ENCODE measurements at places on chromosomes 5 and 9.

DNA sequence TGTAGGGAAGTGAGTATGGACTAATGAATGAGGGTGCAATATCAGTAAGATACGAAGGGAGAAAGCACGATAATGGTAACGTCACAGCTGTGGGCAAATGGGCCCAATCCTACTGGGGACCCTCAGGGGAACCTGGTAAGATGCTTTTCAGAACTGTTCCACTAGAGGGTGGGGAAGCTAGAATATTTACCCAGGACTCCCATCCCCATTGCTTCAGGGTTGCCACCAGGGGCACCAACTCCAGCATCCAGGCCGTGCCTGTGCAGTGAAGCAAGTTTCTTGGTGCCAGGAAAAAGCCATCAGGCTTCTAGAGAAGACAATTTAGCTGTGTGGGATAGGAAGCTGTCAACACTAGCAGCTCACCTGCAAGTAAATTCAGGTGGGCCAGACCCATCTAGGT is 409.3 kb downstream of the AGTPBP1 start:
- DNase-seq = no peak

DNA sequence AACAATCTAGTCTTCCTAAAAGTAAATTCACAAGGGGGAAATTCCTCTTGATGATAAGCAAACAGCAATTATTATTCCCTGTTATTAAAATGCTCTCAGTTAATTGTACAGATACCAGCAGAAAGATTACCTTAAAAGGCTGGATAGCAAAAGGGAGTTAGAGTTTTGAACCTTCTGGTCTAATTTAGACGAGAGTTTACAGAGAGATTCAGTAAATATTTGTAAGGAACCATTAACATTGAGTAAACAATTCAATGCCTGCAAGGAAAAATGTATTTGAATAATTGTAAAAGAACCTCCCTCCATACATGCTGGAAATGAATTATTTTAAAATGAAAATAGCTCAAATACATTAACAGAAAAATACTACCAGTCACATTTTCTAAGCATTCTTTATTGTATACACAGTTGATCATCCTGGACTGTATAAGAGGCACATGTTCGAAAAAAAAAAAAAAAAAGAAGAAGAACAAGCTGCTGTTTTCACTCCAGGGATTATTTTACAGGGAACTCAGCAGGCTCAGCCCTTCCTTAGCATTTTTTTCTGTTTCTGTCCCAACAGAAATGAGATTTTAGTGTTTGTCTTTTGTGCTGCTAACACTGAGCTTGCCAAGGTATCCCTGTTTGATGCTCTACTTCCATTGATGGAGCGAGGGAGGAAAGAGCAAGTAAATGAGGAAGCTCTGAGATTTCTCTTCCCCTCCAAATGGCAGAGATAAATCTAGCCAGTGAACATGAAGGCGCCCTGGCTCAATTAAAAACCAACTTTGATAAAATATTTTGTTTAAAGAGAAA is 141.1 kb downstream of the ENC1 start:
- DNase-seq = no peak

GRCh38 chr5:25604681-25605080 is 959.9 kb upstream of the CDH10 start:
- DNase-seq = no peak

GRCh38 chr5:44911501-44911900 is 102.8 kb downstream of the MRPS30 start:
- no peak for DNase-seq

DNA sequence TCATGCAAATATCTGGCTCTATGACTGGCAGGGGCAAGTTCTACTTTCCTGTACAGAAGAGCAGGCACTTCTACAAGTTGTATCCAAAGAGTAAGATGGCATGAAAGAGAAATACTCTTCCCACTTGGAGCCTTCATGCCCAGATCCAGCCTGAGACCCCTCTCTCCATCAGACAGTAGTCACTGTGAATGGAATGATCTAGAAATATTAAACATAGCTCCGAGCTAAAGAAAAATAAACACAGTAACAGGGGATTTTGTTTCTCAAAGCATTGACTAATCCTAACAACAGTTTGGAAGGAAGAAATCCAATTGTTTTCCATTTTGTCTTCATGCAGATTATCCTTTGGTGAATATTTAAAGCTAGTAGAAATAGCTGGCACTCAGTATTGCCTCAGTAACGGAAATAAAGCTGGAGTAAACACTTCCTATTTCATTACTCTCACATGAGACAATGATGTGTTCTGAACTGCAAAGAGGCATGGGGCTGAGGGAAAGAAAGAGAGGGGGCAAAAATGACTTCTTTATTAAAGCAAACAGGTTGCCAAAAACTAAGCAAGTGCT is 100.0 kb downstream of the SEMA5A start:
- no peak for DNase-seq

DNA sequence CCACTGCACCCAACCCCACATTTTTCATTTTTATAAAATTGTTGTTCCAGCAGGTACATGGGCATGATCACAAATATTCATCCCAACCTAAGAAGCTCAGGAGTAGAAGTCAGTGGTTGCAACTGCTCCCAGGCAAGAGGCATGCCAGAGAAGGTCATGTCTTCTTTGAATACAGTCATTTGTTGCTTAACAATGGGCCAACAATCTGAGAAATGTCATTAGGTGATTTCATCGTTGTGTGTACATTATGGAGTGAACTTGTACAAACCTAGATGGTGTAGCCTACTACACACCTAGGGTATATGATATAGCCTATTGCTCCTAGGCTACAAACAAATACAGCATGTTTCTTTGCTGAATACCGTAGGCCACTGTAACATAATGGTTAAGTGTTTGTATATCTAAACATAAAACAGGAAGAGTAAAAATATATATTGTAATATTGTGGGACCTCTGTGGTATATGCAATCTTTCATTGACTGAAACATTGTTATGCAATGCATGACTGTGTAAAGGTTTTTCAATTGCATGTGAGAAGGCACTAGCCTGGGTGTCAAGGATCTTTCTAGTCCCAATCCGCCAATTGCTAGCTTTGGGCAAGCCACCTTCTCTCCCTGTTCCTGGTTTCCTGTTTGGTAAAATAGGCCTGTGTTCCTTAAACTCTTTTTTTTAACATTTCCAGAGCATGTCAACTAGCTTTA is 27.6 kb downstream of the ATP10B start:
- no peak for DNase-seq

DNA sequence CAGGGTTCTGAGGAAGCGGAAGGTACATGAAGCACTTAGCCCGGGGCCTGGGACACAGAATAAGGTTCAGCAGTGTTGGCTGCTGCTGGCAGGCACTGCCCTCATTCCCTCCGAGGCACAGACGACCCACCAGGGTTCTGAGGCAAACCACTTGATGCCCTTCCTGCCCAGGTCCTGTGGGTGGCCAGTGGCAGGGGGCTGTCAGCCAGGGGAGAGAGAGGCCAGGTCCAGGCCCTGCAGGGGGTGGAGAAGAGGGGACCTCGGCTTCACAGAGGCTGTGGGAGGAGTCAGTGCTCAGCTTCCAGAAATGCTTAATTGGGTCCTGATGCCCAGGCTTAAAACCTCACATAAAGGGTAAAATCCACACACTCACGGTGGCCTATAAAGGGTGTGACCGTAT is 4.4 kb upstream of the ZDHHC12 start:
- no peak for DNase-seq

- DNase-seq = no peak
Measured at GRCh38 chr9:136787690-136788400, 3.3 kb upstream of the TMEM141 start.

DNA sequence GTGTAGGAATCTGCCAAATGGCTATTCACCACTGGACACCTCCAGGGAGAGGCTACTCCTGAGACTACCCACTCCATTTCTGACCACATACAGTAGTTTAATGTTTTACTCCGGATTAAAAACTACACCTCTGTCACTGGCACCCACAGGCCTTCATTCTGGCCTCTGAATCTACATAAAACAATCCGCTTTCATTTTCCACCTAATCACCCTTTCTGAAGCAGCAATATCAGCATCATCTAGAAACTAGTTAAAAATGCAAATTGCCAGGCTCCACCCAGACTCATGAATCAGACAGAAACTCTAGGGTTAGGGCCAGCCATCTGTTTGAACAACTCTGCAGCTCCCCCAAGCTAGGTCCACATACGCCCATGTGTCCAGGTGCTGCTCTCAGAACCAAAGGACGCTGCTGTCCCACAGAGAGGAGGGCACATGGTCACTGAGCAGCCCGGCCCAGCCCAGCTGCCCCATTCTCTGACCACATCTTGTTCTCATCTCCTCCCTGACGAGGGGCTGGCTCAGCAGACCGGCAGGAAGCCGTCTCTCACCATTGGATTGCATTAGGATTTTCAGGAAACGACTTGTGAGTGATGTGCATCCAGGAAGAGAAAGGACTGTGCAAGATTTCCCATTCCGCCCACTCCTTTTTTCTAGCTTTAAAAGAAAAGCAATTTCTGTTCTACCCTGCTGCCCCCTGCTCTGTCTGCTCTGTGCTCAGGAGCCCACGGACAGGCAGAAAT is 34.7 kb downstream of the ADAM19 start:
- DNase-seq = no peak

GRCh38 chr5:172953776-172954675 is 5.2 kb upstream of the RPL26L1 start:
- peak; percentile 19 for DNase-seq

DNA sequence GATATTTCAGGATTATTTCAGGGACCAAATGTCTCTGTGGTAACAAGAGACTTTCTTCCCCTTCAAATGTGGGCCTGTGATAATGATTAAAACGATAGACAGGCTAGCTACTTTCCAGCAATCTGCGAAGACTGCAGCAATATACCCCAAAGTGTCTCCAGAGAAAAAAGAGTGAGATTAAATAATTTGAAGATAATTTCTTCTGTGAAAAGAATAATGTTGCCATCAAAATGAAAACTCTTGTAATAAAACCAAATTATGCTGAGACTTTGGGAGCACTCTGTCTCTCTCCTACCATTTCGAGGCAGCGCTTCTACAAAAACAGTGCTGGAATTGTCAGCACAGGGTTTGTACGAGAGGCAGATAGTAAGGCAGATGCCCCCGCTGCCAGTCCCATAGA is 104.2 kb upstream of the SPOCK1 start:
- DNase-seq = no peak

DNA sequence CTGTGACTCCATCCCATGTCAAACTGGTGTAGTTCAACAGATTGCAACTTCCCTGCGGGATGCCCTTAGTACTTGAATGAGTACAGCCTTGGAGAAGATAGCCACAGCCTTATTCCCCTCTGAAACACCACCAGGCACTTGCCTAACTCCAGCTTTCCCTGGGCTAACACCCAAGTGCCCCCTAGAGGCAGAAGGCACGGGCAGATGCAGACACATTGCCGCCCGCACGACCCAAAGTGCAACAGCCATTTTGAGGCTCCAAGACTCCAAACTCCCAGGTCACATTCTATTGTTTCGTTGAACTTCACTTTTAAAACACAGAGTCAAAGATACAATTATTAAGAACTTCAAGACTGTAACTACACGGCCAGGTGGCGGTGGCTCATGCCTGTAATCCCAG is 163.6 kb upstream of the CDH6 start:
- no peak for DNase-seq

Data from SW 1271 (cell line).